Testis (tissue), 5 donors: ENCODE measurements at places on chromosomes 3 and 15. TPM values are rescaled to one million over a fixed set of nuclear protein-coding genes. Genes with fewer than 3 reads are reported as not detected.
A peak's percentile ranks its signal among the peaks of the same experiment; 100 is the strongest.

IGSF10 gene
- polyA plus RNA-seq, result 26.1 TPM

CYP1A2 gene
- polyA plus RNA-seq, result not detected

NGLY1 gene
- polyA plus RNA-seq, result 108 TPM

C3orf22 gene
- polyA plus RNA-seq, result 42.2 TPM

DNA sequence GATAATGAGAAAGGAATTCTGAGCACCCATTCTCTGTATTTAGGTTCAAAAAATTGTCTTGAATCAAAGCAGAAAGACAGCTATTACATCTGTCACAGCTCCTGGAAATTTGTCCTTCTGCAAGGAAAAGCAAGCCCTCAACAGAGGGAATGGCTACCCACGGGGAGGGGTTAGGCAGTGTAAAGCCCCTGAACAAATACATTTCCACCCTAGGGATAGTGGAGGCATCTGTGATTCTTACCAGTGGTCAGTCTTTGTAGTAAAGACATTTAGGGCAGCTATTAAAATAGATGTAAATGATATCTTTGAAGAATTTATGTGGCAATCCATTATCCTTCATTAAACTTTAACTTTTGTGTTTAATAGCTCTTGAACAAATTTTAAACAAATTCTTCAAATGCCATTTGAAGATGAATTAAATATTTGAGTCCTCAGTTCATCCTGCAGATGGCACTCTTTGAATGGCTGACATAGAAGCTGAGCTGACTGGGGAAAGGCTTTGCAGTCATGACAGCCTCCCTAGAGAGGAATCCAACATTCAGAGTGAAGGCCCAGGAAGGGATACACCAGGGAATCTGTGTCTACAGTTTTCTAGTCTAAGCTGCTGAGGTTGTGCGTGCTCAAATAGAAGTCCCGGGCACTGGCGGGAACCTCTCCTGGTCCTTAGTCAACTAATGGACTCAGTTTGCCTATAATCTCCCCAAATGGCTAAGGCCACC, 359.7 kb upstream of the ROPN1 start:
- peak; percentile 63 for DNase-seq

- no peak for DNase-seq
Observed at GRCh38 chr15:84762840-84763572, 14.6 kb downstream of the ZNF592 start.

DNA sequence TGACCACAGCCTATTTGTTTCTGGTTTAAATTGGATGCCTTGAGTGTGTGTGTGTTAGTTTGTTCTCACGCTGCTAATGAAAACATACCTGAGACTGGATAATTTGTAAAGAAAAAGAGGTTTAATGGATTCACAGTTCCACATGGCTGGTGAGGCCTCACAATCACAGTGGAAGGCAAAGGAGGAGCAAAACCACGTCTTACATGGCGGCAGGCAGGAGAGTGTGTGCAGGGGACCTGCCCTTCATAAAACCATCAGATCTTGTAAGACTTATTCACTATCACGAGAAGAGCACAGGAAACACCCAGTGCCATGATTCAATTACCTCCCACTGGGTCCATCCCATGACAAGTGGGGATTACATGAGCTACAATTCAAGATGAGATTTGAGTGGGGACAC, 260.5 kb downstream of the WDR72 start:
- no peak for DNase-seq

GRCh38 chr15:37097144-37097919, 3.0 kb downstream of the MEIS2 start:
- DNase-seq, result no peak

GRCh38 chr3:139694542-139694941, 16.8 kb upstream of the NMNAT3 start:
- DNase-seq, result no peak

GRCh38 chr3:42173307-42173706, 82.2 kb downstream of the TRAK1 start:
- no peak for DNase-seq

DNA sequence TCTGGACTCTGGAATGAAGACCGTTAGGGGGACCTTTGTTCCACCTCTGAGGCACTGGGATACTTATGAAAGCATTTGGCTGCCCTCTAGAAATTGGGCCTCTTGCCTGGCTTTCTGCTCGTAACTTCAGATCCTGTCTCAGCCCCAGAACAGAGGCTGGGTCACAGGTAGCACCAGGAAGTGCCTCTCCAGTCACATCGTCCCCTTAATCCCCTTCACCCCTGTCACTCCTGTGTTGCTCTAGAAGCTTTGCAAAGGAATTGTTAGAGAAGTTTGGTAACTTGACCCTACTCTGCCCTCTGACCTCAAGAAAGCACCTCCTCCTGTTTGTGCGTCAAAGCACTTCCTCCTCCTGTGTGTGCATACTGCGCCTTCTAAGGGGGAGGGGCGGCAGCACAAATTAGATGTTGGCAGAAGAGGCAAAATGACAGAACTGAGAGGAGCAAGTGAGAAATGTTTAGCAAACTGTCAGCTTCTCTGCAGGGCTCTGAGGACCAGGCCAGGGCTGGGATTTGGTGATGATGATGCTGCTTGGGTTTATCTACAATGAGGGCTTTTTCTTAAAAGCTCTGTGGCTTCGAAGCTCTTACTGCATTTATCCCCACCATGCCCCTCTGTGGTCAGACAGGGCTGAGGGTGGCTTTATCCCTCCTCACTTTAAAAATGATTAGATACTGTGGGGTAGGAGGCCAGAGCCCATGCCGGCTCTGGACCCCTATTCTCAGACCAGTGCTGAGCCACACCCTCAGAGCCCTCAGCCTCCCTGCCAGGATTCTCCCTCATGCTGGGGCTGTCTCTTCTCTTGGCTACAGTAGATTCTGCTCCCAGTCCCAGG, 76.2 kb downstream of the LARS2 start:
- peak; percentile 21 for DNase-seq

GRCh38 chr15:77577366-77577950, 55.3 kb downstream of the LINGO1 start:
- no peak for DNase-seq

DNA sequence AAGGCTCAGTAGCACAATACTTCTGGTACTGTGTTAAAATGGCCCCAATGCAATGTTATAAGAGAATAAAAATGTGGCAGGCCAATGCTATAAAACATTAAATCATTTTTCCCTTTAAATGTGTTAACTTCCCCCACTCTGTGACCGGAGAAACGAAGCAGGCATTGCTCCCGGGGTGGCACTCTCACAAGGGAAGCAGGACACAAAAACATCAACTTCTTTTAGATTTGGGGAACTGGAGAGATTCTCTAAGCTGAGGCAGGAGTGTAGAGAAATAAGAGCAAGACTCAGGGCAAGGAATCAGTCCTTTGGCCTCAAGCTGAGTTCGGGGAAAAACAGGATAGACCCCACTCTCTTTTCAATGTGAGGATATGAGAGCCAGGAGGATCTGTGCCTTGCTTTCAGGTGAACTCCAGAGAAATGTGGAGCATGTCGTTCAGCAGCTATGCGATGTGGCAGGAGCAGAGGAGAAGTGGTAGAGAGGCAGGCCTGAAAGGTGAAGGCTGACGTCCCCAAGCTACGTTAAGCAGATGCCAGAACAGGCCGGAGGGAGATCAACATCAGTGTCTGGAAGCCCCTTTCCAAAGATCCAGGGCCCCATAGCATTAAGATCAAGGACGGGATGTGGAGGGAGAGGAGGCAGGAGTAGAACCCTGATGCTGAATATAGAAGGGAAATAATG, 160.2 kb downstream of the PLD1 start:
- no peak for DNase-seq

DNA sequence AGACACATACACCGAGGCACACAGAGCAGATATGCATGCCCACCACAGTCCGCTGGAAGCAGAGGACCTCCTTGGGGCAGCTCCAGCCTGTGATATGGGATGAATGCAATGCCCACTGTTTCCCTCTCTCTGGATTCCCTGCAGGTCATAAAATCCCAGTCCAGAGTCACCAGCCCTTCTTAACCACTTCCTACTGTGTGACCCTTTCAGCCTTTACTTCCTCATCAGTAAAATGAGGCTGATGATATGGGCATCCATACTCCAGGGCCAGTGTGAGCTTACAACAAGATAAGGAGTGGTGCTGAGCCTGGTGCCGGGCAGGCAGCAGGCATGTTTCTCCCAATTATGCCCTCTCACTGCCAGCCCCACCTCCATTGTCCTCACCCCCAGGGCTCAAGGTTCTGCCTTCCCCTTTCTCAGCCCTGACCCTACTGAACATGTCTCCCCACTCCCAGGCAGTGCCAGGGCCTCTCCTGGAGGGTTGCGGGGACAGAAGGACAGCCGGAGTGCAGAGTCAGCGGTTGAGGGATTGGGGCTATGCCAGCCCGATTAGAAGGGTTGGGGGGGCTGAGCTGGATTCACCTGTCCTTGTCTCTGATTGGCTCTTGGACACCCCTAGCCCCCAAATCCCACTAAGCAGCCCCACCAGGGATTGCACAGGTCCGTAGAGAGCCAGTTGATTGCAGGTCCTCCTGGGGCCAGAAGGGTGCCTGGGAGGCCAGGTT, at the start of gene GNAT1:
Gene GNAT1 (plus strand): TSS at position 675 of the 725 bp plus-strand sequence. CDS start 116 bp downstream, outside the sequence.
- no peak for DNase-seq

GRCh38 chr3:14802381-14802731, 16.4 kb upstream of the FGD5 start:
- DNase-seq, result no peak

DNA sequence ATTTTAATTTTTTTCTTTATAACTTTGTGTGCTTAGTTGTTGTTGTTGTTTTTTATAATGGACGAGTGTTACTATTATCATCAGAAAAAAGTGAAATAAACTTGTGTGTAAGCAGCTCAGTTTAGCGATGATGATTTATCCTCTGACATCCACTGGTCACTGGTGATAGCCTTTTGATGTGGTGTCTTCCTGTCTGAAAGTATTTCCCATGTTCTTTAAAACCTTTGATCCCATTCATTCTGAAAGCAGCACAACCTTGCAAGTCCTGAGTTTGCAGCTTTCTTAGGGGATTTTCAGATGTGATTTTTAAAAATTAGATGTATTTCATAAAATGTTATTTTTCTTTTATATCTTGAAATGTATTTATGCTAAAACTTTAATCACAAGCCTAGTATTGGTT, 85.9 kb upstream of the ZPLD1 start:
- no peak for DNase-seq
